Umbilical cord (tissue), 2 donors: ENCODE measurements at places on chromosomes 5 and 9. TPM values are rescaled to one million over a fixed set of nuclear protein-coding genes. Genes with fewer than 3 reads are reported as not detected.

SLC46A2 gene
- 0.24 TPM for total RNA-seq

- DNase-seq = peak; percentile 59
These were observed at the start of gene CORO2A for GRCh38 chr9:98192503-98193335. CORO2A (minus strand) TSS chr9:98192637; CDS start chr9:98157660, 34,977 bp downstream.

GRCh38 chr5:8756498-8757084 lies 789.3 kb downstream of the SEMA5A start:
- peak; percentile 56 for DNase-seq

DNA sequence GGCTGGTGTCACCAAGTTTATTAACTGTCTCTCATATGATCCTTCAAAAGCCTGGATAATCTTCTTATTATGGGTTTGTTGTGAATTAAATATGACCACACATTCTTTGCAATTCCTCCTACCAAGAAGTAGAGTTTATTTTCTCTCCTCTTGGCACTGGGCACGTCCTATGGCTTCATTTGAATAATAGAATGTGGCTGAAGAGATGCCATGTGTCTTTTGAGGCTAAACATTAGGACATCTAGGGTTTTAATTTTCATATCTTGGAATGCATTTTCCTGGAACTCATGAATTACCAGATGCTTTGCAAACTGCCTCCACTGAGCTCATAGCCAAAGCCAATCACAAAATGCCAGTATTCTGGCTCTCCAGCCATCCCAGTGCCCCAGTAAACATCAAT lies 19.9 kb upstream of the SCGB3A2 start:
- no peak for DNase-seq

- DNase-seq = peak; percentile 85
These were observed 12.4 kb downstream of the SLC36A1 start for GRCh38 chr5:151459680-151460324.

PCDHGB4 gene
- total RNA-seq = 18.3 TPM

- DNase-seq = no peak
These were observed 1167.6 kb downstream of the CDH12 start for GRCh38 chr5:21685522-21685921.
